ENCODE measurements at places on chromosomes 1 and 21.

DNA sequence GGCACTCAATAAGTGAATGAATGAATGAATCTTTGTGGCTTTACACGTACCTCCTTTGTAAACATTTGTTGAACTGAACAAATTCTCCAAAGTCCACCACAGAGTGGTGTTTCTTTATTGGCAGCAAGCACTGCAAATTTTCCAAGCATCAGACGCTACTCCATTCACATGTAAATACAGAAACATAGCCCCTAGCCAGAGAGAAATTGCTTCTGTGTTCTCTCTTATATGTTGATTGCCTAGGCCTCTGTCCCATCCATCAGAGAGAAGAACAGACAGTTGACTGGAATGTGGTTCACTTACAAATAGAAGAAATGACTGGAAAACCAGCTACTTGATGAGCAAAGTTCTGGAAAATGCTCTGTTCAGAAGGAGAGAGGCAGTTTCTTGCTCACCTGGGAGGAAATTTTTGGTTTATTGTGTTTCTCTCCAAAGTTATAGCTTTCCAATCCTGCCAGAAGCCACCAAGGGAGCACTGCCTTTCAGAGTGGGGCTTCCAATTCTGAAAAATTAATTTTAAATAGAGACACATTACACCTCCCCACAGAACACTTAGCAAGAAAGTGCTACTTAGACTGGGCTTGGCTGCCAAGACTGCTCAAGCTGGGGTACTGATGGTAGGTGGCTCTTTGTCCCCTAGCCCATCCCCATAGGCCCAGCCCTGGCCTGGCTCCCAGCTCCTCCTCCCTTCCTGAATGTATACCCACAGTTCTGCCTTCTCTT, 18.1 kb upstream of the KIRREL1 start:
- DNase-seq: no peak

- no peak for DNase-seq
Measured at GRCh38 chr1:111204983-111205713, 4.7 kb upstream of the DENND2D start.

- no peak for DNase-seq
Measured at GRCh38 chr21:16402752-16403151, 673.0 kb downstream of the USP25 start.

- no peak for DNase-seq
Measured at GRCh38 chr1:232626452-232626851, 3.5 kb downstream of the SIPA1L2 start.

DNA sequence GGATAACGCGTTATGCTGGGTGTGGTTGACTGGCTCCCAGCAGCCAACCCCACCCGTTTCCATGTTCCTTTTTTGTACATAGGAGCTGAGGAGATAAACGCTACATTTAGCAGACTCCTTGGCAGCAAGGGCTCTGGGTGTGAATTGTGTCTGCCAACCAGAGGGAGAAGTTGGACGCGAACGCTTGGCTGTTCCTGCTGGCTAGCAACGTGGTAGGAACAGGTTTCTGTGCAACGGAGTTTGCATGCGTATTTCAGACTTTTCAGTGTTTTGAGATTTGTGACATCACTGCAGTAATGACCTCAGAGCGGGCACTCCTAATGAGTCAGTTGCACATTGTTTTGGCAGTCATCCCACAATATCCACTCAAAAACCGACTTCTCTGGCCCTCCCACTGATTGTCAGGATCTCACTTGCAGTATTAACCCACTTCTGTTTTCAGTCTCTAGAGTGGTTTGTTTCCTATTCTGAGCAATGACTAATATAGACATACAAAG, 98.7 kb upstream of the RGS1 start:
- DNase-seq: no peak

DNA sequence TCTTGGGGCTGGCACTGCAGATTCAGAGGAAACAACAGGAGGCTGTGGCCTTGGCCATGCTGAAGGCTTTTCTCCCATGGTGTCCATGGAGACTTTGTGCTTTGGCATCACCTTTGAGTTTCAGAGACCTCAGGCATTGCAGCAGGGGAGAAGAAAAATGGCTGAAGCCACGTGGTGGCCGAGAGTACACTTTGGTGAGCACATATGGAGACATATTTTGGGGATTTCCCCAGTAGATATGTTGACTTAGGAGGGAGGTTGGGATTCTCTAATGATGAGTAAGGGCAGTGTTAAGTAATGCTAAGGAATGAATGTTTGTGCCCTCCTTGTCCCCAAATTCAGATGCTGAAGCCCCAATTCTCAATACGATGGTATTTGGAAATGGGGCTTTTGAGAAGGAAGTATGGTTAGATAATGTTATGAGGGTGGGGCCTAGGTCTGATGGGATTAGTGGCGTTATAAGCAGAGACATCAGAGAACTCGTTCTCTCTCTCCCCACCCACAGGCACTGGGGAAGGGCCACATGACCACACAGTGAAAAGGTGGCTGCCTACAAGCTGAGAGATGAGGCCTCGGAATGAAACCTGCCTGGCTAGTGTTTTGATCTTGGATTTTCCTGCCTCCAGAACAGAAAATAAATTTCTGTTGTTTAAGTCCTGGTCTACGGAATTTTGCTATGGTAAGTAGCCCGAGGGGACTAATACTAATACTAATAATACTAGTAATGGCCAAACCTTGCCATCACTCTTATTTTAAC, 98.6 kb downstream of the TBX19 start:
- DNase-seq: no peak

- no peak for DNase-seq
Measured at GRCh38 chr21:33198346-33199099, 31.2 kb upstream of the IFNAR2 start.

GRCh38 chr1:7954683-7955082, 6.8 kb upstream of the PARK7 start:
- DNase-seq: no peak

DNA sequence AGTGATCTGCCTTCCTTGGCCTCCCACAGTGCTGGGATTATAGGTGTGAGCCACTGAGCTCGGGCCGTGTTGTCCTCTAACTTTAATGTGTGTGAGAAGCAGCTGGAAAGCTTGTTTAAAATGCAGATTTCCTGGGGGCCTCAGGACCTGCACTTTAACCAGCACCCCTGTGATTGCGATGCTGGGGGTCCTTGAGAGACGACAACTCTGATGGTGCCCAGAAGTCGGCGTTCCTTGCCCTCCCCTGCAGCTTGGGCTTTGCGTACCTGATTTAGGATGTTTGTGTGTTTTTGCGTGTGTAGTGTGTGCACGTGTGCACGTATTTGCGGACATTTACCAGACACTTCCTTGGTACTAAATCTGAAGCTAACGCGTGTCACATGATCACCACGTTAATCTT, 10.9 kb downstream of the IFNGR2 start:
- no peak for DNase-seq

DNA sequence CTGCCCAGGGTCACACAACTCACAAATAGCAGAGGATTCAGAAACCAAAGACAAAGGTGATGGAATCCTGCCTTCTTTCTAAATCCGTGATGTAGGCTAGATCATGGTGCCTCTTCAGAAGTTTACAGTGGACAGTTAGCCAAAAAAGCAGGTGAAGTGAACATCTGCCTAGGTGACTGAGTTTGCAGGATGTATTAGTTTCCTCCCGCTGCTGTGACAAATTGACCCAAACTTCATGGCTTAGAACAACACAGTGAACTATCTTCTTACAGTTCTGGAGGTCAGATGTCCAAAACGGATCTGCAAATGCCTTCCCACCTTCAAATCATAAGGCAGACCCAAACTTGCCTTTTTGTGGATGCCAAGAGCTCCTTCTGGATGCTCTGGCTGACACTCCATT, 3.2 kb upstream of the TMEM51 start:
- no peak for DNase-seq

GRCh38 chr1:117605164-117605773, 579 bp upstream of the TENT5C start:
- no peak for DNase-seq

- peak; percentile 60 for DNase-seq
Measured at GRCh38 chr1:17494114-17494729, 45.3 kb upstream of the ARHGEF10L start.

GRCh38 chr1:98932184-98932583, 72.5 kb downstream of the PLPPR5 start:
- DNase-seq: no peak

DNA sequence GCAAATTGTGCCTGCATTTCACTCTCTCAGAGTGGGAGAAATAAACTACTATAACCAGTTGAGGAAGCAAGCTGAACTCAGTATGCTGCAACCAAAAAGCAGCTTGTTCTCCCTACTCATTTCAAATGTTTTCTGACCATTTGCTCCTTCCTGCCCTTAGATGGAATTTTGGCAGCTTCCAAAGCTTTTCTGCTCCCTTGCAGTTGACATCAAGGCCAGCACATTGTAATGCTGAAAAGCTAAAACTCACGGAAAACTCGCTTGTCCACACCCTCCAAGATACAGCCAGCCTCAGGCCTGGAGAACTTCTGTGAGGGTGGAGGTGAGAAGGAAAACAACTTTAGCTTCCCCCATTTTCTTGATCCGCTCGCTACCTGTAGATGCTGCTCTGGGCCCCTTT, 5.0 kb upstream of the CHML start:
- DNase-seq: no peak

- no peak for DNase-seq
Measured at GRCh38 chr21:41168391-41169257, 664 bp downstream of the BACE2 start.

DNA sequence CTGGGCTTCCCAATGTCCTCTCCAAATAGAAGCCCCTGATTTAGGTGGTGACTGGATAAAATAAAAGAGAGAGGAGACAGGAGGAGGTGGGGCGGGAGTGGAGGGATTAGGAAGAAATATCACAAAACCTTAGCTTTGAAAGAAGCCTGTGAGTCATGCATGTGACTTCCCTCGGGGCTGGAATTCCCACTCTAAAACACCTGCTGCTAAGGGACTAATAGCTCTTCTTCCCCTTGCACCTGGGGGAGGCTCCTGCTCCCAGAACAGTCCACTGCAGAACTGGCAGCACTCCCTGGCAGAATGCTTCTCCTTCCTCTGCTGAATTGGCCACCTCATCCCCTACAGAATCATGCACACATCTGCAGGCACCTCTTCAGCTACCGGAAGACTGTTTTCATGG, 207.2 kb downstream of the ATG4C start:
- DNase-seq: no peak

DNA sequence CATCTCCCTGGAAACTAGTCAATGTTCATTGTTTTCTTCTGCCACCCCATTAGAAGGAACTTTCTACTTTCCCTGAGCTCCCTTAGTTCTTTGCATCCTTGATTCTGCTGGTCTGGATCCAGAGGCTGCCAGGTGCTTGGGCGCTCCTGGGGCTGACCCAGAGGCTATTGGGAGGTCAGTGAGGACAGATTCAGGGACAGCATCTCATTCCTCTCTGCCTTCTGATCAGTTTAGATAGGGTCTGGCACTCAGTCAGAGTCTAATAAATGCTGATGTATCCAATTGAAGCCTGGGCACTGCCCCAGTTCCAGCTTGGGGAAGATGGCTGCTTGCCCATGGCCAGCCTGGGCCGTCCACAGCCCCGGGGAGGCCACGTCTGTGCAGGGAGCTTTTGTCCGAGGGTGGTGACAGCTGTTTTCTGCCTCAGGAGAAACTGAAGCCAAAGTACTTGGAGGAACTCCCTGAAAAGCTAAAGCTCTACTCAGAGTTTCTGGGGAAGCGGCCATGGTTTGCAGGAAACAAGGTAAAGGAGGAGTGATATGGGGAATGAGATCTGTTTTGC, 2.3 kb downstream of the GSTM1 start:
- DNase-seq: no peak

DNA sequence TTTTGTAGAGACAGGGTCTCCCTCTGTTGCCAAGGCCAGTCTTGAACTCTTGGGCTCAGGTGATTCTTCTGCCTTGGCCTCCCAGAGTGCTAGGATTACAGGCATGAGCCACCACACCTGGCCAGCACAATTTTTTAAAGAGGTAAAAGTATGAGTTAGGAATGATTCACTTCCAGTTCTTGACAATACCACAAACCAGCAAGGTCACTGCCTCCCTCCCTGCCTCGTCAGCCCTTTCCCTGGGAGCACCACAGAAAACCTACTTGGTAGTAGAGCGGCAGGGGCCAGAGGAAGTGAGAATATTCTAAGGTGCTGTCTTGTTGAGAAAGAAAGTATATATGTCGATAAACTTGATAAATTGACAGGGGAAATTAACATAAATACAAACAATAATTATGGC, 10.8 kb upstream of the CDA start:
- DNase-seq: no peak

GRCh38 chr1:179493323-179493722, 82.4 kb downstream of the NPHS2 start:
- no peak for DNase-seq
